ENCODE measurements at places on chromosomes 3 and 15.

- no peak for DNase-seq
Measured at GRCh38 chr3:62735510-62735909, 139.7 kb downstream of the CADPS start.

DNA sequence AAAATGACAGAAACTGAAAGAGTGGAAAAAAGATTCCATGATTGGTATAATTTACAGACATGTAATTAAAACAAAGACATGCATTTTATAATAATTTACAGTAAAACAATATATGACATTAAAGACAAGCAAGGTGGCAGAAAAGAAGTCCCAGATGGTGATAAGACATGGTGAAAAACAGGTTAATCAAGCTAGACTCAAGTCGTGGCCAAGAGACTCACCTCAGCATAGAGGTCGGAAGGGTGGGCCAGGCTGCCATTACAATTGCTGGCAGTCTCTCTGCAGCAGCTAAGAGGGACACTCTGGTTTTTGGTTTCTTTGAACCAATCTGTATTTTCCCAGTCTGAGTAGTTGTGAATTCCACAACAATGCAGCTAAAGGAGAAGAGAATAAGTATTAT is 18.4 kb downstream of the TSPAN3 start:
- DNase-seq: no peak

DNA sequence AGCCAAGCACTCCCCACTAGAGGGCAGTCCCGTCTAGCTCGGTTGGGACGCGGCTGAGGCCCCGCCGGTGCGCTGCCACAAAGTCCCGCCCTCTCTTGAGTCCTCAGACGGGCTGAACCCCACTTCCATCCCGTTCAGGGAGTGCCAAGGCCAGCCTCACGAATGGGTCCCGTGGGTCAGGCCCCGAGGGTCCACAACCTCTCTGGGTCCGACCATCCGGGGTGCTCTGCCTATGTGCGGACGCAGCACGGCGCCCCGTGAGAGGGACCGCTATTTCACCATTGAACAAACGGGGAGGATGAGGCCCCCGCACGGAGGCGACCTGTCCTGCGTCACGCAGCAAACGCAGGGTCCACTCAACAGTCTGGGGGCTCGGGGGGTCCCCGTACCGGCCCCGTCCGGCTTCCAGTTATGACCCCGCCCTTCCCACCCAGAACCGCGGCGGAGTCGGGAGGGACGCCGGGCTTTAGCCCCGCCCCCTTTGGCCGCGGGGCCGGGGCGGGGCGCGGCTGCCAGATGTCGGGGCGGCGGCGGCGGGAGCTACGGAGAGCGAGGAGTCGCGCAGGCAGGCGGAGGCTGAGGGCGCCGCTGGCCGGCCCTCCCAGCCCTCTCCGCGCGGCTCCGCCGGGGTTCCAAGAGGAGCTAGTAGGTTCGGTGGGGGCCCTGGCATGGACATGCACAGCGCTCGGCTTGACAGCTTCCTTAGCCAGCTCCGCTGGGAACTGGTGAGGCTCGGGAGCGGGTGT is at the start of gene INKA1:
INKA1 (plus strand) TSS at position 543 of the 746 bp plus-strand sequence; CDS start at position 675, 132 bp downstream.
- peak; percentile 81 for DNase-seq

GRCh38 chr3:35746492-35746891 is 107.2 kb downstream of the ARPP21 start:
- no peak for DNase-seq

DNA sequence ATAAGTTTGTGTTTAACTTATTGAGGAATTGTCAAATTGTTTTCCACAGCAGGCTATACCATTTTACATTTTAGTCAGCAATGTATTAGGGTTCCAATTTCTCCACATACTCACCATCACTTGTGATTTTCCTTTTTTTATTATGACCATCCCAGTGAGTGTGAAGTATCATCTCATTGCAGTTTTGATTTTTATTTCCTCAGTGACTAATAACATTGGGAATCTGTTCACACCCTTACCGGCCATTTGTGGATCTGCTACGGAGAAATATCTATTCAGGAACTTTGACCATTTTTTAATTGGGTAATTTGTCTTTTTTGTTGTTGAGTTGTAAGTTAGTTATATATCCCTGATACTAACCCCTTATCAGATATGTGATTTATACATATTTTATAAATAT is 54.8 kb upstream of the LMCD1 start:
- no peak for DNase-seq

GRCh38 chr15:32838820-32839219 is 121.0 kb downstream of the GREM1 start:
- DNase-seq: no peak

GRCh38 chr15:66786708-66787488 is 84.9 kb downstream of the SMAD6 start:
- peak; percentile 11 for DNase-seq

GRCh38 chr15:58545307-58546065 is 113.7 kb downstream of the LIPC start:
- DNase-seq: no peak

- DNase-seq: no peak
Measured at GRCh38 chr15:42742149-42742548, 5.2 kb upstream of the CDAN1 start.

DNA sequence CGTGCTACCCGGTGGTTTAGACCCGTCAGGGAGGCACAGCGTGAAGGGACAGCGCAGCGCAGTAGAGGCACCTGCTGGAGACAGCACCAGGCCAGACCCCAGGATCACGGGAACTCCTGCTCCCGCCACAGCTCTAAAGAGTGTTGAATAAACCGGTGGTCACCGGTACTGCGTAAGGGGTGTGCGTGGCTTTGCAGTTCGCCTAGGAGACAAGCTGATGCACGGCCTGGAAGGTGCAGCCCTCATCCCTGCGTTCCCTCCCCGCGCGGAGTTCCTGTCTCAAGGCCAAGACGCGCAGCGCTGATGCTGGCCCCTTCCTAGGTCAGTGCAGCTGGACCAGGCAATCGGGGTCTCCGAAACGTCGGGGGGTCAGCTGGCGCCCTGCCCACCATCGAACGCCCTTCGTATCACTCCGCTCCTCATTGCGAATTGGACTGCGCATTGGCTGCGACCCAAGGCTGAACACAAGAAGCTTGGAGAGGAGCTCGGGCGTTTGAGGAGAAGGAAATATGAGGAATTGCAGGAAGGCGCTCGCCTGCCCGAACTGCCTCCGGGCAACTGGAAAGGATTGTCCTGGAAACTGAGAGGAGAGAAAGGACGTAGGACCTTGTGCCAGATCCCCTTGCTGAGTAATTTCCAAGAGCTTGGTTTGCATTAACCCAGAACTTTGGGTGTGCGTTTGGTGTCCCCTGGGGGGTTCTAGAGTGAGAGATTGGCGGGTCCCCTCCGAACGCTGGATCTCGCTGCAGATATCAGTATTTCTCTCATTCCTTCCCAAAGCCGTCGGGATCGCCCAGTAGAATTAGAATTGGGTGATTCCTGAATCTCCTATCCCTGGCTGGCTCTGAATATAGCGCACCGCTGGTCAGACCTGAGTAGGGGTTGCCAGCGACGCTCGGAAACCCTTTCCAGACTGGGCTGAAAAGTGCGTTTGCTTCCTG is 2.3 kb upstream of the SOX14 start:
- no peak for DNase-seq

GRCh38 chr15:58918239-58918638 is 15.2 kb downstream of the SLTM start:
- DNase-seq: no peak

DNA sequence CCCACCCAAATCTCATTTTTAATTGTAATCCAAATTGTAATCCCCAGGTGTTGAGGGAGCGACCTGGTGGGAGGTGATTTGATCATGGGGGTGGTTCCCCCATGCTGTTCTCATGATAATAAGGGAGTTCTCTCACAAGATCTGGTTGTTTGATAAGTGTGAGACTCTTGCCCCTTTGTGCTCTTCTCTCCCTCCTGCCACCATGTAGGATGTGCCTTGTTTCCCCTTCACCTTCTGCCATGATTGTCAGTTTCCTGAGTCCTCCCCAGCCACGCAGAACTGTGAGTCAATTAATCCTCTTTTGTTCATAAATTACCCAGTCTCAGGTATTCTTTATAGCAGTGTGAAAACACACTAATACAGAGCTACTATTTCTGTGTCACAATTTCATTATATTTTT is 88.7 kb downstream of the NCEH1 start:
- DNase-seq: no peak

DNA sequence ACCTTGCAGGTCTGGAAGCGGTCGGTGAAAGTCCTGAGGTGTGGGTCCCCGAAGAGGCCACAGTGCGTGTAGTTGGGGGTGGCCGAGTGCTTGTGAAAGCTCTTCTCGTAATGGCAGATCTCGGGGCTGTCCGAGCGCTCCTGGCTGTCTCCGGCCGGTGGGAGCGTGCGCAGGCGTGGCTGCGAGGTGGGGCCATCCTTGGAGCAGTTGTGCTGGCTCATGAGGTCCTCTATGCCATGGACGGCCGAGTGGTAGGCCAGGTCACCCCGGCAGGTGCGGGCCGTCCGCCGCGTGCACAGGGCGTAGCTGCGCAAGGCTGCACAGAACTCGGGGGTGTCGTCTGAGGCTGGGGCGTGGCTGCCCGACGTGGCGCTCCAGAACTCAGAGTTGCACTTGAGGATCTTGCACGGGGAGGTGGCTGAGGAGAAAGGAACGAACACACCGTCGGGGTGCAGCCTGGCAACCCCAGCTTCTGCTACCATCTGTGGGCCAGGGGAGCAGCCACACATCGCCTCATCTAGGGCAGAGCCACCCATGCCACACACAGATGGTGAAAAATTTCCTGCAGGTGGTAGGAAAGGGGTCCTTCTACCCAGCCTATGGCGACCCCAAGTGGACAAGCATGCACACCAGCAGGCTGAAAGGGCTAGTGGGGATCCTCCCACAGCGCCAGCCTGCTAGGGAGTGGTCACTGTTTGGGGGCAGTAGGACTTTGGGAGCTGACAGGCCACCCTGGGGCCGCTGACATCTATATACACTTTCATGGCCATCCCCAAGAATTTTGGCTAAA is 36.7 kb downstream of the RGMA start:
- DNase-seq: peak; percentile 60

DNA sequence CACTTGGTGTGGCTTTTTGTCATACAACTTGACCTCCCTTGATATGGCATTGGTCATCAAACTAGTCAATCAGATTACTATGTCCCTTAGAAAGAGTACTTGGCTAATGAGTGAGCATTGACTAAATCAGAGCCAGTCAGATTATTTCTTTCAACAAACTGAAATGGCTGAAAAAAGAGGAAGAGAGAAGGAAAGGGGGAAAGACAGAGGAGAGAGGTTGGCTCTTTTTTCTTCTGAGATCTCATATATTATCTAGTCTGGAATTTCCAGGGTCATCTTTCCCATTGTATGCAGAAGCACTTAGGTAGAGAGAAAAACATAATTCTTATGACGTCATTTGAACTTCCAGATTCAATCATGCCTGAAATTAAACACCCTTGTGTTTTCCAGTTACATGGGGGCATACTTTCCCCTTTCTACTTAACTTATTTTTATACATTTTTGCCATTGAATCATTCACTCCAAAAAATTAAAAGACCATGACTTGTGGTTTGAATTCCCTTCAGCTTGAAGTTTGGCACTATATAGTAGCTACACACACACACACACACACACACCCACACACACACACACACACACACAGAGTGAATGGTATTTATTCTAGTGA is 387.8 kb downstream of the LSAMP start:
- no peak for DNase-seq

DNA sequence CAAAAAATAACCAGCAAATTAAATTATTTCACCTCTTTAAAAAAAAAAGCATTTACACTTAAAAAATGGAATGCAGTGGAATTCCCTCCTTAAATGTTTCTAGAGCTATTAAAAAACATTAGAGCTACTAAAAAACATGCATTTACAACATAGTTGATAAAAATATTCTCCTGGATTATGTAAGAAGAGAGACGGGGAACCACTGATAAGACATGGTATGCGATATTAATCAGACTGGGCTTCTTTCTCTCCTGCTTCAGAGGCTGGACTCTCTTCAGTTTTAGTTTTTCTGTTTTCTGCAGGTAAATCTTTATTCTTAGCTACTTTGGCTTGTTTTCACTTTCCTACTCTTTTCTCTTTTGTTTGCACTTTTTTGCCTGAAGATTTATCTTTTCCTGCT is 40.4 kb upstream of the WDR49 start:
- no peak for DNase-seq

DNA sequence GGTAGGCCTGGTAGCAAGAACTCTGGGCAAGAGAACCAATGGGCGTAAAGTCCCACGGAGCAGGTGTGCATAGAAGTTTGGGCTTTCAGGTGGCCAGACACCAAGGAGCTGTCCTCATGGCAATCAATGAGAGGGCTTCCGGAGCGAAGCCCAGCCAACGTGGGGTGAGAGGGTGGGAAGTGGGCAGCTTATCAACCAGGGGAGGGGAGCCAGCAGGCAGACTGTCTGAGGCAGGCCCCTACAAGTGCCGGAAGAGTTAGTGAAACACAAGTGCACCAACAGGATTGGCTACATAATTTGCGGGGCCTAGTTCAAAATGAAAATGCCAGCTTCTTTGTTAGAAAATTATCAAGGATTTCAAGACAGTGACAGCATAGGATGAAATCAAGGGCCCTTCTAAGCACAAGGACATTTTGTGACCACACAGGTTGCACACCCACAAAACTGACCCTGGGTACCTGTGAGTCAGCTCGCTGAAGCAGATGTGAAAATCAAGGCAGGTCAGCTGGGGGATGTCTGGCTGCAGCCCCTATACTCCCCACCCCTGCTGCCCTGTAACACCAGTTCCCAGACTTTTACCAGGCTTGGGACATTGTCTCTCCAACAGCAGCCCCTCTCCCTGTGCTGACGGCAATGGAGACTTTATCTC is 102.1 kb upstream of the ETV5 start:
- no peak for DNase-seq

- no peak for DNase-seq
Measured at GRCh38 chr3:100865442-100865841, 127.8 kb downstream of the ABI3BP start.

GRCh38 chr3:144058713-144059112 is 87.1 kb downstream of the DIPK2A start:
- no peak for DNase-seq

- peak; percentile 67 for DNase-seq
Measured at GRCh38 chr15:37135225-37135624, 34.9 kb upstream of the MEIS2 start.

DNA sequence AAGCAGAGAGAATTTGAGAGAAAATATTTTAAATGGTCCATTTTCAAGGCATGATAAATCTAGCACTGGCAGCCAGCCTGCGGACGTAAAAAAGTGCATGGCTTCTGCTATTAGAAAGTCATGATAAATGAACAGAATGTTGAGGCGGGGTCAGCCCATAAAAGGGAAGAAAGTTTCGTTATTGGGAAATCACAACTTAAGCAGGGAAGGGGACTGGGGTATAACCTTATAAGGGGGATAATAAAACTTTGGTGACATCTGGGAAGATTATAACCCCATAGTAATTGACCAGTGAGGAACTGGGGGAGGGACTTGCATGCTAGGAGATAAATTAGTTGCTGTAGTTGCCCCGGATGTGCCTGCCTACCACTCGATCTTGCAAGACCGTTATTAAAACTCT is 88.4 kb upstream of the PLSCR4 start:
- no peak for DNase-seq

DNA sequence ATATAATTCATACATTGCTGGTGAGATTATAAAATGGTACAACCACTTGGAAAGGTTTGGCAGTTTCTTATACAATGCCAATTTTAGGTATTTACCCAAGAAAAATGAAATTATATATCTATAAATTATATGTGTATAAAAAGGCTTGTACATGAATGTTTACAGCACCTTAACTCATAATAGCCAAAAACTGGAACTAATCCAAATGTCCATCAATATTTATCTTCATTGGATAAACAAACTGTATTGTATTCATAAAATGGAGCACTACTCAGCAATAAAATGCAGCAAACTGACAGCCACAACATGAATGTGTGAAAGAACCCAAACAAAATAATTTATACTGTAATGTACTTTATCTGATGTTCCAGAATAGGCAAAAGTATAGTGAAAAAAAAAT is 33.6 kb upstream of the EIF5A2 start:
- DNase-seq: no peak
